ENCODE measurements at places on chromosomes 4 and X. TPM values are rescaled to one million over a fixed set of nuclear protein-coding genes. Genes with fewer than 3 reads are reported as not detected.

NPY5R gene
- total RNA-seq = not detected

DNA sequence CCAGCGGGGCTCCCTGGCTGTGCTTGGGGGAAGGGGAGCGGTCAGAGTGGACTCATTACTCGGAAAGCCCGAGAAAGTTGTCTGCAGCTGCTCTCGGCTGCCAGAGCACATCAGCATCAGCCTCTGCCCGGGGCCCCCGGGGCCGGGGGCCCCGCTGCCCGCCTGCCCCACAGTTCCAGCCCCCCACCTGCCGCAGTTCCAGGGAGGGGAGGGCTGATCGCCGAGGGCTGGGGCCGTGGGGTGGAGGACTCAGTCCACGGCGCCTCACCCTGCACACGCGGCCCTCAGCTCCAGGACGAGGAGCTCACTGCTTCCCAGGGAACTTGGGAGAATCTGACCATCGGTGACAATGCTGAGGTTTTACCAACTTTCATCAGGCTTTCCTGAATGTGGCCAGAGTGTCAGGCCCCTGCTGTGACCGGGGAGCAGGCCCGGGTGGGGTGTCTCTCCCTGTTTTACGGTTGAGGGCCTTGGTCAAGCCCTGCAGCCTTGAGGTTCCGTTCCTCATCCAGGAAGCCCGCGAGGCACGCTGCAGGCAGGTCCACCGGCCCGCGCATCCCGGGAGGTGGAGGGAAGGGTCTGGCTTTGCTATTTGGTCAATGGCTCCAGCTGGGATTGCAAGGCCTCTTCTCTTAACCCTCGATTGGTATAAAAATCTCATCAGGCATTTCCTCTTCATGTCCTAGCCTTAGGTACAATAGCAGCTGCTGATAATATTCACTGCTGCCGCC lies 57.2 kb downstream of the CPZ start:
- peak; percentile 25 for DNase-seq

- DNase-seq = no peak
These were observed 405.3 kb downstream of the PPP4R3C start for GRCh38 chrX:27057883-27058282.

DNA sequence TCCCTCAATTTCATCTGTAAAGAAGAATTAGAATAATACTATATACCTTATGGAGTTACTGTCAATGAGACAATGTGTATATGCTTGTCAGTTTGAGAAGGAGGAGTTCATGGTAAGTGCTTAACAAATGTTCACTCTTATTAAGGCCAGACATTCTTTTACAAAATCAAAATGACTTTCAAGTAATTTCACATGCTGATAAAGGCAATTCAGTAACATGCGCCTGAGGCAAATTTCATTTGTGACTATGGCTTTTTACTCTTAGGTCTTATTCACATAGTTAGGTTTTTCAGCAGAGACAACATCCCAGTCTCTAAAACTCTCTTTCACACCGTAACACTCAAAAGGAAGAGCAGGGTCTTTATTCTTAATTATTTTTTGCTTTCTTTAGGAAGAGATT lies 174.4 kb downstream of the CAMK2D start:
- DNase-seq = no peak

- DNase-seq = no peak
These were observed at the start of gene MAGEA4 for GRCh38 chrX:151912780-151913179. Gene MAGEA4, plus strand, starts transcription at chrX:151912889. Its CDS starts 10,776 bp downstream, at chrX:151923665.

- DNase-seq = no peak
These were observed 31.6 kb downstream of the RNF4 start for GRCh38 chr4:2500547-2500946.
